ENCODE measurements at places on chromosomes 6 and 20.

GRCh38 chr20:53205046-53205445 is 232.9 kb downstream of the TSHZ2 start:
- no peak for DNase-seq

GRCh38 chr6:136033416-136033815 is 181.9 kb downstream of the PDE7B start:
- no peak for DNase-seq

- no peak for DNase-seq
Measured at GRCh38 chr6:35091346-35092083, 49.6 kb downstream of the TCP11 start.

- DNase-seq, result no peak
Measured at GRCh38 chr6:87907521-87907920, 140.1 kb upstream of the SPACA1 start.

DNA sequence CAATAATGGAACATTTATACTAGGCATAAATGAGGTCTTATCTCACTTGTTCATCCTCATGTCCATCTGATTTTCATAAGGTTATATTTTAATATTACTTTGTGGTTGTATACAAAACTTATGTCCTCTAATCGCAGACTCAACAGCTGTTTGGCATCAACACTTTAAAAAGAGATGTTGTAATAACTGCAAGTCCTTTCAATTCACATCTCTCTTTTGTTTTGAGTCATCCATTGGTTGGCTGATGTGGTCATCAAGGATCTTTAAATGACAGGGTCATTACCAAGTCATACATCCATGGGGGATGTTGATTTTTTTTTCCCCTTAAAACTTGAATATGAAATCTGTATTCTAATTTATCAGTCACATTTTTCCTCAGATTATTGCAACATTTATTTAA is 299.4 kb upstream of the NRSN1 start:
- DNase-seq, result no peak

DNA sequence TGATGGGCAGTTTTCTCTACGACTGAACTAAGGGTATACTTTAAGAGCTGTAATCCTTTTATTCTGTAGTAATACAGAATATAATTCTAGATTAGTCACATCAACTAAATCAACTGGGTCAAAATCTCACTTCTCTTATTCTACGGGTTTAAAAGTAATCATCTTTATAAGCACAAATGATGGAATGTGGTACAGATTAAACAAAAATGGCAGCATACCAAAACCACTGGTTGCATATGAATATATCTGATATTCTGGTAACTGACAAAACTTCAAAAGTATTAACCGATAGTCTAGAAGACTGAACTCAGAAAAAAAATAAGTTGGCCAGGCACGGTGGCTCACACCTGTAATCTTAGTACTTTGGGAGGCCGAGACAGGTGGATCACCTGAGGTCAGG is 7.0 kb downstream of the SOD2 start:
- no peak for DNase-seq

DNA sequence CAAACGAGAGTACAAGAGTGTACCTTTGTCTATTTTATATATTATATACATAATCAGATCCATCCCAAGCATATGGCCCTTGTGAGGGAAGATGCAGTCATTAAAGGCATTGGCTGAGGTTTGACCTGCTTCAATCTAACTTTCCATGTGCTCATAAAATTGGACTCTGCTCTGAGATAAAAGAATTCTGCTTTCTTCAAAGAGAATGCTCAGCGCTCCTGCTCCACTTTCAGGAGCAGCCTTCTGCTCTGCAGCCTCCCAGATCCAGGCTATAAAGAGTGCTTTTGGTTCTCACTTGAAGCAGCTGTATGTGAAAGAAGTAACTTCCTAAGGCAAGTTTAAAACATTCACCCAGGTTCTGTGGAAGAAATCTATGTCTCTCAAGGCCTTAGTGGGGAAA is 45.3 kb downstream of the CD83 start:
- DNase-seq, result no peak

GRCh38 chr20:49516916-49517804 is 34.7 kb upstream of the KCNB1 start:
- no peak for DNase-seq

DNA sequence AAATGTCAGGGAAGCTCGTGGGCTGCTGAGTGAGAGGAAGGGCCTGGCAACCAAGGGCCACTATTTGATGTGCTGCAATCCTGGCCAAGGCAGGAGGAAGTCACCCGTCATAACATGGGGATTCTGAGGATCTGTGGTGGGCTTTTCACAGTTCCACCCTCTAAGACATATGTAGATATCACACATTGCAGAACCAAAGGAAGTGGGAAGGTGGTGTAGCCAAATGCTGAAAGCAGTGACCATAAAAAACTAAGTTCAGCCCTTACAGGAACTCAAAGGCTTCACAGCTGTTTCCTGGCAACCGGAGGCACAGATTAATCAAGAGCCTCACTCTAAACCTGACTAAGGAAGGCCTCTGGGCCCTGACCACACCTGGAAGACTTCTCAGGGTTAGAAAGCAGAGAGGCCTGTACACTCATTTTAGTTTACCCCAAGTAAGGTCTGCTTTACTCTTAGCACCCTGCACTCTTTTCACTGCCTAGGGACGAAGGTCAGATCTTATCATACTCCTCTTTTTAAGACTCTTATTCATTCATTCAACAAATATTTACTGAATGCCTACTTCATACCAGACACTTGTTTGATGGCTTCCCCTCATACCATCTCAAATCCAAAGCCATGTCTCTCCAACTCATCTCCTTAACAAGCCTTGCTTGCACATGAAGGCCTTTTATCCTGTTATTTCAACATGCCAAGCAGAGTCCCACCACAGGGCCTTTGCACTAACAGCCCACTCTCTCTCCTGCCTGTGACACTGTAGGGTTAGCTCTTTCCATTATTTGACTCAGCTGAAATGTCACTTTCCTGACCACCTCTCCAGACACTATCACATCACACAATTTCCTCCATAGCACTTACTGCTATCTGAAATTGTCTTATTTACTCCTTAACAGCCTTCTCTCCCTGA is 2.6 kb downstream of the UBE2V1 start:
- peak; percentile 70 for DNase-seq

- no peak for DNase-seq
Measured at GRCh38 chr6:121780325-121781321, 345.2 kb downstream of the GJA1 start.

- peak; percentile 51 for DNase-seq
Measured at GRCh38 chr6:27545271-27546046, 72.6 kb upstream of the ZNF184 start.

DNA sequence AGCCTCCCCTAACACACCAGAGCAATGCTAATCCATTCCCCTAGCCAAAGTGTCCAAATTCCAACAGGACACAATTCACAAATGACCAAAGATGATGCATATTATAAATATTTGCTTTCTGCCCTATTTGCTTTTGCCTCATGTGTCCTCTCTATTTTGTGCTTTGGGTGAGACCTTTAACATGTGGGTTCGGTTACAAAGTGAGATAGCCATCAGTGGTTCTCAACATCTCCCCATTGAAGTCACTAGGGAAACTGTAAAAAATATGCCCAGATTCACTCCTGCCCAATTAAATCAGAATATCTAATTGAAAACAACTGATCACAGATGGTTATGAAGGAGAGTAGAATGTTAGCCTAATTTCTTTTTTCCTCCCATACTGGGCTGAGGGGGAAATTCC is 159.2 kb downstream of the MTFR2 start:
- DNase-seq, result no peak

- no peak for DNase-seq
Measured at GRCh38 chr6:37741757-37742400, 44.2 kb upstream of the MDGA1 start.

DNA sequence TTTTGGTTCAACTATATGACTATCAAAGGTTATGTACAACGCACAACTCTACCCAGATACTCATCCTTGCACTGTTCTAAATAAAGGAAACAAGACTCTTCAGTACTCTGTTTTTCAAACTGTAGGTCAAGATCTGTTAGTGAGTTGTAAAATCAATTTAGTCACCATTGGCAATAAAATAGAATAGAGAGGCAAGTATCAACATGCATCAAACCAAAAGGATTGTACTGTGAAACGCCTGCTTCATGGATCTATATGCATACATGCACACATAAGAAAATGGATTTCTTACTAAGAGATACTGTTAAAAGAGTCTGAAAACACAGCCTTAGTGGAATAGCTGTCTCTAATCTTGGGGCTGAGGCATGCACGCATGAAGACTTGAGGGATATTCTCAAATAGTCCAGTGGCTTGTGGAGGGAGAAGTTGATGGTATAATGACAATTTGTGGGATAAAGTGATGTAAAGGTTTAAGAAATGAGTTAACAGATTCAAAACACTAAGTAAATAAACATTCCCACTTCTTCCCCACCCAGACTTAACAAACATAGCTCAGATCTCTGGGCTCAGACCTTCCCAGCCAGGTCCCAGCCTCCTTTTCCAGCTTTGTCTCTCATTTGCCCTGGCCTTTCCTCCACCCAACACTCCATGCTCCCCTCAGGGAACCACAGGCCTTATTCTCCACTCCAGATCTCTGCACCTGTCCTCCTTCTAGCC is 10.7 kb upstream of the LZTS3 start:
- no peak for DNase-seq

- no peak for DNase-seq
Measured at GRCh38 chr6:16059496-16059895, 69.4 kb upstream of the MYLIP start.

- DNase-seq, result no peak
Measured at GRCh38 chr6:131949909-131950766, 1.0 kb downstream of the CCN2 start.

DNA sequence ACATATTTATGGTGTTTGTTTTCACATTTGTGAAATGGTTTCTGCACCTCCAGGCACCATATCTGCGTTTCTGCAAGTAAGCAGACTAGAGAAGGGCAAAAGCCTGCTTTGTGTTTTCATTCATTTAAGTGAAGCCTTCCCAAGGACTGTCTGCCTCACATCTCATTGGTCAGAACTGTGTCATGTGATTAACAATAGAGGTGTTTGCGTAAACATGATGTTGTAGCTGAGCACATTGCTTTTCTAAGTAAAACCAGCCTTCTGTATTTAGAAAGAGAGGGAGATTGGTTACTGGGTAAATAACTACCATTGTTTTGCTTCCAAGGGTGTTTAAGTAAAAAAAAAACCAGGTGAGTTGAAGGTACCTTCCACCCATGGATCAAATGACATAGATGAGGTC is 39.7 kb downstream of the SH3BGRL2 start:
- DNase-seq, result no peak

- no peak for DNase-seq
Measured at GRCh38 chr6:113847447-113847846, 9.7 kb upstream of the MARCKS start.

DNA sequence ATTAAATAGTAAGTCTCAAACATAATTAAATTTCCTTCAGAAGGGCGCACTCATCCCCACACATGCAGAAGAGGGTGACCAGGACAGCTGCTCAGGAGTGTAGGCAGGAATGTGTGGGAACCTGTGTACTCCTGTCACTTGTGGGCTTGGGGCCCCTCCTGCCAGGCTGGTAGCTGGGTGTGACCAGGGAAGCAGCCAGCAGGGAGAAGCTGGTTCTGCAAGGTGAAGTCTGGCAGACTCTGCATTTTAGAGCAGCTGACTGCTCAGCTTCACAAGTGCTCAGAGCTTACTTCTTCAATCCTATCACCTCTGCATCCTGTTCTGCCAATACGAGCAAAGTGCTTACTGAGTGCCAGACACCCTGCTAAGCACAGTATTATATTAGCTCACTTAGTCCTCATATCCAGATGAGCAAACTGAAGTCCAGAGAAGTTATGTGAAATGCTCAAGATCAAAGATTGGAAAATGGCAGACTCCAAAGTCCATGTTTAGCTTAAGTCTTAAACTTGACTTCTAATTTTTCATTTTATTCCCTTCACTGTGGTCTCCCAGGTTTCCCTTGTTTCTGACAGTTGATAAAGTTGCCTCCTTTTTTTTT is 27.9 kb downstream of the ELMO2 start:
- DNase-seq, result no peak

Measured in stimulated activated CD8-positive, alpha-beta memory T cell treated with anti-CD3 and anti-CD28 coated beads, Interleukin-7, amount 100 ng/mL, for 48 hours (primary cell).